Neural crest cell (in vitro differentiated cells): ENCODE measurements at places on chromosomes 7 and 10. TPM values are rescaled to one million over a fixed set of nuclear protein-coding genes. Genes with fewer than 3 reads are reported as not detected.

- no peak for DNase-seq
Observed at GRCh38 chr10:97916586-97916985, 66.9 kb downstream of the GOLGA7B start.

DNA sequence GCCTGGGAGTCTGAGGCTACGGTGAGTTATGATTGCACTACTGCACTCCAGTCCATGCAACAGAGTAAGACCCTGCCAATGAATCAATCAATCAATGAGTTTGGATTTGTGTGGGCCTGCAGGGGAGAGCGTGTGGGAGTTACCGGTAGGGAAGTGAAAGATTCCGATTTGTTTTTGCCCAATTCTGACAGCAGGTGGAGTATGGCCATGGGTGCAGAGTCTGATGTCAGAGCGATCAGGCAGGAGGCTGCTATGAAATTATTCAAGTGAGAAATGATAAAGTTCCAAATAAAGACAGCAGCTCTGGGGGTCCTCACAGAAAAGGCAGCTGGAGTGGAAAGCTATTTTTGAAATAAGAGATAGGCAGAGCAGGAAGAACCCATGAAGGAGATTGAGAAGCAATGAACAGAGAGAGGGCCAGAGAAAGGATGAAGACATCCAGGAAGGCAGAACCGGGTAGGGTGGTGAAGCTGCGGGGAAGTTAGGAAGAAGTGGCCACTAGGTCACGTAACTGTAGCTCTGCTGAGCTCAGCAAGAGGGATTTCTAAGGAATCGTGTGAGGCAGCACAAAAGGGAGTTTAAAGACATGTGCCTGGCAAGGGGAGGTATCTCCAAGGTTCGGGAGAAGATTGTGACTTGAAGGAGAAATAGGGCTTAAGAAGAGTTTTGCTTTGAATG, 93.7 kb upstream of the NMT2 start:
- DNase-seq = no peak

GRCh38 chr10:94012834-94013233, 19.1 kb downstream of the PLCE1 start:
- DNase-seq = no peak

DNA sequence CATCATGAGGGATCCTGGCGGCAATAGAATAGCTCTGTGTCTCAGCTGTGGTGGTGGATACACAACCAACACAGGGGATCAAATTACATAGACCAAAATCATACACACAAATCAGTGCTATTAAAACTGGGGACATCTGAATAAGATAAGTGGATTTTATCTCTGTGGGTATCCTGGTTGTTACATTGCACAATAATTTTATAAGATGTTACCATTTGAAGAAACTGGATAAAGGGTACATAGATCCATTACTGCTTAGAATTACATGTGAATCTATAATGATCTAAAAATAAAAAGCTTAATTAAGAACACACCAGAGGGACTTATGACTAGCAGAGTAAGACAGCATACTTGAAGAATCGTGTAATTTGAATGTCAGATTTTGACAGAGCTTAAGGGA, 8.2 kb upstream of the FAM3C start:
- no peak for DNase-seq

CLCN1 gene
- total RNA-seq = 0.09 TPM in 1 of 2 replicates, not detected in the other

DNA sequence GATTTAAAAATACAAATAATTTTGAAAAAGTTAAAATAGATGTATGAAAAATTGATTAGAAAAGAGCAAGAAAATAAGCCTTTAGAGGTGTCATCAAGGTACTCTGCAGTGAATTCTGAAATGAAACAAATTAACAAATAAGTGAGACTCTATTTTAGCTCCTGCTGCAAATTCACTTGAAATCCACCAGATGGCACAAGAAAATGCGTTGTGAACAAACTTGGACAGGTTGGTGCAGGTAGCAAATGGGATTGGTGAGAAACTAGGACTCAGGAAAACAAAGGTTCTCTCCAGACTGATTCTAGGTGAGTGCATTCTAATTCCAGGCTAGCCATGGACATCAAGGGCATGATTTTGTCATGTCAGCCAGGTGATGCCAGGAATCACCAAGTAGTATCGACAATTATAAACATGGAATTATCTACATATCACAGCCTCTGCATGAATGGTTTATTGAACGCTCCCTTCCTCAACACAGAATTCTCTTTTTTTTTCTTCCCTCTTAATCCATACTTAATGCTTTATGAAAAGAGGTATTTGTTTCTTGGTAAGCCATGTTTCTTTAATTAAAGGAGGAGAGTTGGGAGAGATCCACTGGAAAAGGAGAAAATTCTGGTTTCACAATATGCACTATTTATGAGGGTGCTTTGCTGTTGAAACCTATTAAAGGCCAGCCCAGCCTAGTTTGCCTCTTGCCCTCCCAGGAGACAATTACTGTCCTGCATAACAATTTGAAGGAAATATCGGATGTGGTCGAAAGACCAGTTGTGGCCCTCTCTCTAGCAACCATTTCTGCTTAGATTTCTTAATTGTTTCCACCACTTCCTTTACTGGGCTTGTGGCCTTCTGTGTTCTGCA, 118.1 kb downstream of the ZNF365 start:
- DNase-seq = no peak

NANOS1 gene
- total RNA-seq = 2.8 and 3.0 TPM in 2 replicates

GRCh38 chr7:108253275-108254044, 123.3 kb upstream of the LAMB4 start:
- no peak for DNase-seq

GRCh38 chr10:12418000-12418399, 68.7 kb downstream of the CAMK1D start:
- no peak for DNase-seq

DNA sequence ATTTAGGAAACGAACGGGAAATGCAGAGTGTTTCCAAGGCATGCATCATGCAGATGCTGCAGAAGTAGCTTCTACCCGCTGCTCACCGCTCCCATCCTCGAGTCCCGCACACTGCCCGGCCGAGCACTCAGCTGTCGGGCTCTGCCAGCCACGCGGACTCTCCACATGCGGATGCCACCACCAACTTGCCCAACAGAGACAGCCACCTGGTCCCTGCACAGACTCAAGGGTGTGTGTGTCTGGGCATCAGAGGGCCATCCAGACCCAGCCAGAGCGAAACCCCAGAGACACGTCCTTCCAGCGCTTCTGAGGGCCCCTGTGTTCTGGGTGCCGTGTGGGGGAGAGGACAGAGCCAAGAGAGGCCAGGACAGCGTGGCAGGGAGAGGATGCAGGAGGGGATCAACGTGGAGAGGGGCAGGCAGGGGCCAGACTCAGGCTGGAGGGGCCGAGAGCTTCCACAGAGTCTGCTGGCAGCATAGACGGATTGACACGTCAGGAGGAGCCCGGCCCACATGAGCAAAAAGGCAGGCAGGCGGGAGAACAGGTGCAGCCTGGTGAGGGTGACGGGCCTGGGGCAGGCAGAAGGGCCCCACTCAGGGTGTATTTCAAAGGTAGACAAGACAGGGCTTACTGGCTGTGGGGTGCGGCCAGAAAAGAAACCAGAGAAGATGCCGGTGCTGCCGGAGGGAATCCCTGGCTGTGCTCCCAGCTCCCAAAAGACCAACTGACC, 18.3 kb downstream of the GPER1 start:
- DNase-seq = no peak

DNA sequence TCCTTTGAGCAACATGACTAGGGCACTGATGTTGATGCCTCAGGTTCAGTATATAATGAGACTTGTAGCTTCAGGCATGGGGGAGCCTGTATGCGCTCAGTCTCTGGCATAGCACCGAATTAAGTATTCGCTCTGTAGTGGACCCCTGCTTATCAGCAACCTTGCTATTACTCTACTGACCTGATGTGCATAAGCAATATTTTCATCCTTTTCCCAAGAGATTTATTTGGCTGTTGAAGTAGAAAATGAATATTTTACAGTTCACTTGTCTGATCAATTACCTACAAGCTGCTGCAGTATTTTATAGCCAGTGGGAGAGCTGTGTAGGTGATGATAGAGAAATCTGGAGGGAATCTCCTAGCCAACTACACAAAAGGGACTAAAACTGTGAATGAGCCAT, 781.6 kb upstream of the PHF14 start:
- no peak for DNase-seq

GRCh38 chr10:119754085-119754484, 28.2 kb downstream of the INPP5F start:
- no peak for DNase-seq

GRCh38 chr10:108789919-108790318, 1133.4 kb downstream of the XPNPEP1 start:
- no peak for DNase-seq

DNA sequence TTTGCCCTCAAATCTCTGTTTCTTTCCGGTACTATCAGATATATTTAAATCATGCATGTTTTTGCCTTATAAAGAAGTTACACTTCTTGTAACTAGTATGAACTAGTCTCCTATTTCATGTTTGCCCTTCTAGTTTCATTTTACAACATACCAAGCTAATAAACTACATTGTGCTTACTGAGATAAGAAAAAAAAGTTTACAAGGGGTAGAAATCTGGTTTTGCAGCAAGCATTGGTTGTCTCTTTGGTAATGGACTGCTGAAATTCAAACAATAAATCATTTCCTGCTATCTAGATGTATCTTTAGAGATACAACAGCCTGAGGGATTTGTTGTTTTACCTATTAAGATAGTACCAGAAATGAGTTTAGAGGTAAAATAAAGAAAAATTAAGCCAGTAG, 18.8 kb downstream of the PTTG1IP2 start:
- no peak for DNase-seq

- DNase-seq = no peak
Observed at GRCh38 chr10:3746634-3747033, 38.4 kb downstream of the KLF6 start.

SSBP1 gene
- total RNA-seq = 159 and 163 TPM in 2 replicates

DNA sequence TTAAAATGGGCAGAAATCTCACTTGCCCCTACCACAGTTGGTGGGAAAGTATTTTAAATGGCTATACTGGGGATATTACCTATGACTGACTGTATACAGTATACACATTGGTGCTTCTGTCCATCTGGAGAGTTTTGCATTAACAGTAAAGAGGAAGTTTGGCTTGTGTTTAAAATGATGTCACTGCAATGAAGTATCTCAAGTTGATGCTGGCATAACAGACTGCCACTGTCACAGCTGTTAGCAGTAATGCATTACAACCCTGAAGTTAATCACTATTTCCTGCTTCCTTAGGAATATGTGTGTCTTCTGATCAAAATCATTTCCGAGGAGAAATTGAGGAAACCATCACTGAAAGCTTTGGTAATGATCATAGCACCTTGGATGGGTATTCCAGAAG, 1.9 kb downstream of the DKK1 start:
- no peak for DNase-seq

GRCh38 chr7:107405559-107405958, 64.3 kb upstream of the GPR22 start:
- DNase-seq = no peak

GRCh38 chr10:76112826-76113150, 681.4 kb downstream of the LRMDA start:
- DNase-seq = no peak

- DNase-seq = no peak
Observed at GRCh38 chr7:3861941-3862340, 560.9 kb downstream of the SDK1 start.

GPR15LG gene
- not detected in 2 replicates for total RNA-seq

- DNase-seq = no peak
Observed at GRCh38 chr7:18413447-18413846, 82.1 kb upstream of the HDAC9 start.

- no peak for DNase-seq
Observed at GRCh38 chr7:90167361-90167760, 13.1 kb downstream of the STEAP1 start.

DNA sequence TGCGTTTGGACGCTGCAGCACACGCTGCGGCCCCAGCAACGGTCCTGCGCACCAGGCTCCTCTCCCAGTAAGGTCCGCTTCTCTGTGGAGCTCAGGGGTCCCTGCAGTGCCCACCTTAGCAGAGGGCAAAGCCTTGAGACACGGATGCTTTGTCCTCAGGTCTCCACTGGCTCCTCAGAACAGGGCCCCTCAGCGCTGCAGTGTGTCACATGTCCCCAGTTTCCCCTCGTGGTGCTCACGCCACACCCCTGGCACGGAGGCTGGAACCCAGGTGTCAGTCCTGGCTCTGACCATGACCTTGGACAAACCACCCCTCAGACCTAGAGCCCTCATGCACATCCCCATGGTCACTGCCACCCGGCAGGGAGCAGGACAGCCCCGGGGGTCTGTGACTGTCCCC, 19.9 kb upstream of the GPER1 start:
- DNase-seq = no peak

ASAH2 gene
- 5.9 and 6.9 TPM in 2 replicates for total RNA-seq

DNA sequence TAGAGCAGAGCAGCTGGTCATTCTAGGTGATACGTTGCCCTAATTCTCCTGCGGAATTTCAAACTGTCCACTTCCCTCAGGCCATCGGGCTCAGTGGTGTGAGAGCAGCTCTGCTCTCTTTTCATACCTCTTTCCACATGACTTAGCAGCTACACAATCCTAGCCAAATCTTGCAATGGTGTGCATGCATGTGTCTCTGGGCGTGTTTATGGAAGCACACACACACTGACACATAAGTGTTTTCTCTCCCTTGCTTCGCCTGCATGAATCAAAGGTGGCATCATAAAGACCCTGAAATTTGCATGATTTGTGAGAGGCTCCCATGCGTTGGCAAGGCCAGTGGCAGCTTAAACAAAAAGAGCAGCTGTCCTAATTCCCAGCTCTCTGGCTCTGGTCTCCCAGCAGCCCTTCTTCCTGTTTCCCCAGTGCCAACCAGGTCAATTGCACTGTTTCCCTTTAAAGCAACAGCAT, 1189.5 kb downstream of the GATA3 start:
- no peak for DNase-seq
